ENCODE measurements at places on chromosomes 16 and 17.
A peak's percentile ranks its signal among the peaks of the same experiment; 100 is the strongest.

GRCh38 chr17:18261146-18261515 is 669 bp downstream of the MIEF2 start:
- DNase-seq: peak; percentile 19

- no peak for DNase-seq
Measured at GRCh38 chr17:43814026-43814425, 18.9 kb downstream of the MPP3 start.

GRCh38 chr17:77208217-77208808 is 67.5 kb downstream of the SEC14L1 start:
- DNase-seq: no peak

GRCh38 chr16:75267631-75268264 is 16.3 kb upstream of the BCAR1 start:
- peak; percentile 47 for DNase-seq

GRCh38 chr16:86520317-86521210 is 10.2 kb downstream of the FOXF1 start:
- DNase-seq: no peak

- DNase-seq: no peak
Measured at GRCh38 chr16:89945654-89946053, 2.9 kb upstream of the DEF8 start.

DNA sequence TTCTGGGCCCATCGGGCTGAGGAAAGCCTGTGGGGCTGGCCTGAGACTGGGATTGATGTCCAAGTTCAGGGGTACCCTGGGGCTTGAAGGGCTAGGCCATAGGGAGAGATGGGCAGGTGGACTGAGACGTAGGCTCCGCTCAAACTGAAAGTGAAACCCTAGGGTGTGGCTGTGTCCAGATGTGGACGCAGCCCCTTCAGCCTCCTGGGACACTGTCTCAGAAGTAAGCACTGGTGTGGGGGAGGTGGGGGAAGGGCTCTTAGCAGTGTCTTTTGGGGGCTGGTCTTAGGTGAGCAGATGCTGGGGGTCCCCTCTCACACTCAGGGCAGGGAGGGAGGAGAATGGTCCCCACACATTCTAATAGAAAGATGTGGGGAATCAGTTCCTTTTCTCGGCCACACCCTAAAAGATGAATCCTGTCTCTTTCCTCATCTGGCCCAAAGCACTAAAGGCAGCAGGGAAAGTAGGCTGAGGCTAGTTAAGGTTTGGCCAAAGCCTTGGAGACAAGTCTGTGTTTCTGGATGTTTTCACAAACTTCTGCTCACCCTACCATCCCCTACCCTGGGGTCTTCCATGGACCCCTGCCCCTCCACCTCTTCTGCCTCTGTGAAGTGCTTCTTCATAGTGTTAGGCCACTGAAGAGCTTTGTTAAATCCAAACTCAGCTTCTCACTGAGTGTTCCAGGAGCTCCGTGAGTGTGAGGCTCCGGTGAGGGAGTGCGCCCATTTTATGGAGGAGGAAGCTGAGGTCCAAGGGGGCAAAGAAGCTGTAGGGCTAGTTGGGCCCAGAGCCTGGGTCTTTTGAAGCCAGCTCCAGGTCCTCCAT is 5.6 kb downstream of the FMNL1 start:
- DNase-seq: no peak

DNA sequence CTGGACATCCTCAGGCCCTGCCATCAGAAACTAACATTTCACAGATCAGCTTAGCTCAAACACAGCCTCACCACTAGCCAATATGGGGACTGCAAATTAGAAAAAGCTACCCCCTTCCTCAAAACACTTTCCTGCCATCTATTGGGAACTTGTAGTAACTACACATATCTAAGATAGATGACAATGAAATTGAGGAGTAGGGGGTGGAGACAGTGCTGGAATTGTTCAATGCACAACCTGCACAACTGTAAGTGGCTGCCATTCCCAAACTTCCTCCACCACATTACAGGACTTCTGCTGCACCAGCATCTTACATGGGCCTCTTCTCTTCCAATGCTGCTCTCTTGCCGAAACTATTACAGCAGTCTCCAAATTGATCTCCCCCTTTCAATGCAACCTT is 21.9 kb downstream of the AIPL1 start:
- DNase-seq: peak; percentile 49

- DNase-seq: no peak
Measured at GRCh38 chr16:1915732-1916639, 2.2 kb downstream of the HS3ST6 start.

GRCh38 chr16:46822270-46822669 is 8.7 kb downstream of the C16orf87 start:
- no peak for DNase-seq

GRCh38 chr16:59170099-59170712 is 436.1 kb upstream of the GOT2 start:
- no peak for DNase-seq

DNA sequence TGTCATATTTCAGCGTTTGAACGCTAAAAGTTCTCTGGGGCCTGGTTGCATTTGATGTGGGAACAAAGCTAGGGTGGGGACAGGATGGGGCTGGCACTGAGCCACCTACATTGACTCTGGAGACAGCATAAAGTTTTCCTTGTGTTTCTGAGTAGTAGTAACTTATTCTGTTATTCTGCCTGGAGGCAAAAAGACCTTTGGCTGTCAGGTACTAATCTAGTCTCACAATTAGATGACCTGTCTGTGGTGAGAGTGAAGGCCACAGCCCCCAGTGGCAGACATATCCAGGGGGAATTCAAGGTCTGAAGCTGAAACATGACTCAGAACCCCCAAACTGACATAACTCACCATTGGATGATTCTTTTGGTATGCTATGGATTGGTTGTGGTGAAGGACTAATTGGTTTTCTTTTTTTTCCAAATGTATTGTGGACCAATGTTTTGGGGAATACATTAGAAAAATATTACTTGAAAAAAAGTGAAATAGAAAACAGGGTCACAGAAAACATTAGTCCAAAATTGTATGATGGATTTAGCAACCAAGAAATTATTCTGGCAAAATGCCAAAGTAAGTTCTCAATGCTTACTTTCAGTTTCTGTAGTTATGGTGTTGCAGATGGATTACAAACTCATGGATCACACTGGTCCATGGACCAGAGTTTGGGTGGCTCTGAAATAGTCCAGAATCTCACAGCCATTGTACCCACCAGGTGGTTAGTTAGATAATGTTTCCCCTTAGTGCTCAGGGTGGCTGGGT is 10.5 kb upstream of the SALL1 start:
- DNase-seq: no peak

GRCh38 chr17:19755392-19755791 is 7.3 kb upstream of the ALDH3A1 start:
- no peak for DNase-seq

DNA sequence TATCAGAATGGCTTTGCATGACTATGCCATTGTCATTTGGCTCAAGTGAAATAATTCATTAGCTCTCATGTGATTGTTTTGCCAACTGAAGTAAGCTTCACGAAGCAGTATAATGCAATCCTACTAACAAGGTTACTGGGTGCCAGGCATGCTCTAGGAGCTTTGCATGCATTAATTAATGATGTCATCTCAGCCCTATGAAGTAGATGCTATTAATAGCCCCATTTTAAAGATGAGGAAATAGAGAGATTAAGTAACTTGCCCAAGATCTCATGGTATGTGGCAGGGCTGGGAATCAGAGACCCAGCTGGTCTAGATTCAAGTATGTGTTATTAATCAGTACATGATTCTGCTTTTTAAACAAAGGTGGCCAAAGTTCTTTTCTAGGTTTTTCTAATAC is 14.1 kb downstream of the KRT39 start:
- no peak for DNase-seq

GRCh38 chr17:260031-260791 is 78.8 kb upstream of the DOC2B start:
- no peak for DNase-seq

DNA sequence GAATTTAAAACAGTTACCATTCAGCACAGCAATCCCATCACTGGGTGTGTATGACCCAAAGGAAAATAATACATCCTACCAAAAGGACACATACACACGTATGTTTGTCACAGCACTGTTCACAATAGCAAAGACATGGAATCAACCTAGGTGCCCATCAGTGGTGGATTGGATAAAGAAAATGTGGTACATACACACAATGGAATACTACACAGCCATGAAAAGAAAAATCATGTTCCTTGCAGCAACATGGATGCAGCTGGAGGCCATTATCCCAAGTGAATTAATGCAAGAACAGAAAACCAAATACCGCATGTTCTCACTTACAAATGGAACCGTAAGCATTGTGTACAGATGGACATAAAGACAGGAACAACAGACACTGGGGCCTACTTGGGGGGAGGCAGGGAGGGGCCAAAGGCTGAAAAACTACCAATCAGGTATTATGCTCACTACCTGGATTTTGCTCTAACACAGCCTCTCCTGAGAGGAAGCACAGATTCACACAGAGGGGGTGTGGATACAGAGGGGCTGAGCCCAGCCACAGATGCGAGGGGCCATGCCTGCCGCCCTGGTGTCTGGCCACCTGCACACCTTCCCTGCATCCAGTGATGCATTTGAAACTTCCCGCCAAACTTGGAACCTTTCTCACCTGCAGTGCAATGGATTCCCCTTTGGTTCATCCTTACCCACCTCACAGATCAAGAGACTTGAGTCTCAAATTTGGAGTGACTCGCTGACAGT is 55.9 kb downstream of the USP22 start:
- no peak for DNase-seq

- DNase-seq: no peak
Measured at GRCh38 chr16:13231365-13231764, 330.0 kb downstream of the SHISA9 start.

- DNase-seq: no peak
Measured at GRCh38 chr16:57202095-57202886, 16.2 kb downstream of the RSPRY1 start.

GRCh38 chr17:38327936-38328335 is 15.8 kb downstream of the GPR179 start:
- no peak for DNase-seq

DNA sequence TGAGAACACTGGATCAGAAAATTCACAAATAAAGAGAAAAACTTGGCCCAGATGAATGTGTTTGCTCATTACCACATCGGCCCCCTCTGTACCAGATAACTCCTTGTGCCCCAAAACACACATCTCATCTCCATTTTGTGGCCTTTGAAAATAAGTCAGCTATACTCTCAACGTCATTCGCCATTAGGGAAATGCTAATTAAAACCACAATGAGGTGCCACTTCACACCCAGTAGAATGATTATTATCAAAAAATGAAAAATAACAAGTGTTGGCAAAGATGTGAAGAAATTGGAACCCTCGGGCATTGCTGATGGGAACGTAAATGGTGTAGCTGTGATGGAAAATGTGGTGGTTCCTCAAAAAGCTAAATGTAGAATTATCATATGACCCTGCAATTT is 34.6 kb upstream of the AKTIP start:
- DNase-seq: no peak

- DNase-seq: no peak
Measured at GRCh38 chr17:57675427-57676387, 69.4 kb downstream of the CCDC182 start.

DNA sequence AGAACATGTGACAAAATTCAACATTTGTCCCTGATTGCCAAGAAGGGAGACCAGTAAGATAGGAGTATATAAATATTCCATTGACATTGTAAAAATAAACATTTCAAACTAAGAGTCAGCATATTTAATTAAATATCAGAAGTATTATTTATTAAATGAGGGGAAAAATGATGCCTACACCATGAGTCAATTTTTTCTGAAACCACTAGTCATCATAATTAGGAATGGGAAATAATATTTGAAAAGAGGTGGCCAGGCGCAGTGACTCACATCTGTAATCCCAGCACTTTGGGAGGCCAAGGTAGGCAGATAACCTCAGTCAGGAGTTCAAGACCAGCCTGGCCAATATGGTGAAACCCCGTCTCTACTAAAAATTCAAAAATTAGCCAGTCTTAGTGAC is 2.1 kb downstream of the CMTM1 start:
- no peak for DNase-seq

GRCh38 chr17:7352503-7352889 is 534 bp downstream of the KCTD11 start:
- no peak for DNase-seq

DNA sequence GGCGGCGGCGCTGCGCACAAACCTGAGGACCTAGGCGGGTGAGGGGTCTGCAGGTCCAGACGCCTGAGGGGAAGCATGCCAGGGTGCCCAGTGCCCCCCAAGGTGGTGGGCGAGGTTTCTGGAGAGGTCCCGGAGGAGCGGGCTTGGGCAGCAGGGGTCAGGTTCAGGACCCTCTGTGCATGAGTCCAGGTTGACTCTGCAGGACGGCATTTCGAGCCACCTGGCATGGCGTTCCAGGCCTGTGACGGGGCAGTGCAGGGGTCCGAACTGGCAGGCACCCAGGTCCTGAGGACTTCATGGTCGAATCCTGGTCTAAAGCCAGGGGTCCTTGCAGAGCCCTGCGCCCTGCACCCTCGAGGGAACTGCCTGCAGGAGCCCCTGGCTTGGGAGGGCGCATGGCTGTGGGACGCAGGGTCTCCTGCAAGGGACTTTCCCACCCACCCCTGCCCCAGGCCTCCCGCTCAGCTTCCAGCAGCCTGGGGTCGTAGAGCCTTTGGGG is 3.5 kb downstream of the SLC16A3 start:
- DNase-seq: no peak

GRCh38 chr17:42720996-42721583 is 23.8 kb downstream of the EZH1 start:
- DNase-seq: peak; percentile 63

DNA sequence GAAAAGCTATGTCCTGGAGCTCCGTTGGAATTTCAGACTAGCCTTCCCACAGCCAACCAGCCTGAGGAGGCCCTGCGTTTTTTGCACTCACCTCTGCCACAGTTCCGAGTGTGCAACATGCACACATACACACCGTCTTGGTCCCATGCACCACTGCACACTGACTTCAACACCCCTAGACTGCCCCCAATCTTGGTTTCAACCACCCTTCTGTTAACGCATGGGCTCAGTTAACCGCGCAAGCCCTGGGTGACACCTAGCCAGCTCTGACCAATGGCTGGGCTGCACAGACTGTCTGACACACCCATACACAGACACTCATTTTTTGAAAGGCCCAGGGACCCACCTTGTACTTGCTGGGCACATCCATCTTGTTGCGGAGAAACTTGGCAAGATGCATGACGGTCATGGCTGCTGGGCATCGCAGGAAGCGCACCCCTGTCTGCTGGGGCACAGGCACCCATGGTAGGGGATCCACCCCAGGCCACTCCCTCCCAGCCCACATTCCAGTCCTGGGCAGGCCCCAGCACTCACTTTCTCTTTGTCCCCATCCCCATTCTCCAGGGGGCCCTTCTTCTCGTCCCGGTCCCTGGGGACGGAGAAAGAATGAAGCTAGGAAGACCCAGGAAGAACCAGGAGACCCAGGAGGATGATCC is 8.0 kb downstream of the CISD3 start:
- no peak for DNase-seq

- no peak for DNase-seq
Measured at GRCh38 chr16:57995721-57996405, 4.6 kb downstream of the ZNF319 start.

GRCh38 chr17:33596899-33597298 is 303.8 kb upstream of the ASIC2 start:
- DNase-seq: no peak

- no peak for DNase-seq
Measured at GRCh38 chr17:36749493-36749892, 148.1 kb downstream of the MRM1 start.

- DNase-seq: no peak
Measured at GRCh38 chr17:17783116-17783824, 53.5 kb downstream of the SREBF1 start.
